ENCODE measurements at places on chromosomes 4 and X. TPM values are rescaled to one million over a fixed set of nuclear protein-coding genes. Genes with fewer than 3 reads are reported as not detected.

DNA sequence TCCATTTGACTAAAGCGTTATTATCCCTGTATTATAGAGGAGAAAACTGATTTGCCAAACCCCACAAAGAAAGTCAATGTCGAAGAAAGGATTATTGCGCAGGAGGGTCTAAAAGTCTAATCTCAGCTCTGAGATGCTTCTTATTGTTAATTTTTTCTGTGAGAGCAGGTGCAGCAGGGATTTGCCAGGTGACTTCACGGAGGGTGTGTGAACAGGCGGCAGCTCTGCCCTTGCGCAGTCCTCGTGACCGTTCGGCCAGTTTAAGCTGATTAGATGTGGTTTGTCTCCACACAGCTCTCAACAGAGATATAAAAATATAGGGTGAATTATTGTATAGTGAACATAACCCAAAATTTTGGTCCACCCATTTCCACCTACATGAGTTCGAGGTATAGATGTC lies 28.5 kb downstream of the TENM3 start:
- H3K36me3 ChIP-seq = no peaks in the 10 kb centered on the region
- H3K27ac ChIP-seq = no peak overlapping the region

GRCh38 chr4:138308356-138308755 lies 66.2 kb upstream of the SLC7A11 start:
- no peak overlapping the region for H3K27ac ChIP-seq
- no peaks in the 10 kb centered on the region for H3K36me3 ChIP-seq
- H3K4me1 ChIP-seq = no peaks in the 10 kb centered on the region
- no peak for DNase-seq
- no peaks in the 10 kb centered on the region for H3K27me3 ChIP-seq

DNA sequence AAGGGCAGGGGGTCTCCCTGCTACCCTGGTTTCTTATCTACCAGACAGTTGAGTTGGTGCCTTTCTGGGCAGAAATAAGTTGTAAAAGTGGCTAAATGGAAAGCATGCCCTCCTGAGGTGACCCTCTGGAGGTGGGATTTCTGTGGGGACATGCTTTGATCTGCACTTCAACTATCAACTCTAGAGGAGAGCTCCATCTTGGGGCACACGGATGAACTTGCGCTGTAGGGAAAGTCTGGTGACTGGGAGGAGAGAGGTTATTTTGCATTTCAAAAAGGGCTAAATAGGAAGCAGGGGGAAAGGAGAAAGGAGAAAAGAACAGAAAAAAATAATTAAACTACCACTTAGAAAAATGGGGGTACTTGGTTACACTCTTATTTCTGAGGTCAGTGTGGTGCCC lies 12.7 kb upstream of the RHOXF2B start:
- H3K36me3 ChIP-seq = no peaks in the 10 kb centered on the region
- H3K27ac ChIP-seq = no peak overlapping the region
- no peak for DNase-seq
- H3K4me3 ChIP-seq = no peak overlapping the region
- H3K4me1 ChIP-seq = no peaks in the 10 kb centered on the region

GRCh38 chrX:74405973-74406489 lies 15.3 kb upstream of the SLC16A2 start:
- H3K36me3 ChIP-seq = no peaks in the 10 kb centered on the region
- H3K27ac ChIP-seq = no peak overlapping the region
- no peak overlapping the region for H3K4me3 ChIP-seq

DNA sequence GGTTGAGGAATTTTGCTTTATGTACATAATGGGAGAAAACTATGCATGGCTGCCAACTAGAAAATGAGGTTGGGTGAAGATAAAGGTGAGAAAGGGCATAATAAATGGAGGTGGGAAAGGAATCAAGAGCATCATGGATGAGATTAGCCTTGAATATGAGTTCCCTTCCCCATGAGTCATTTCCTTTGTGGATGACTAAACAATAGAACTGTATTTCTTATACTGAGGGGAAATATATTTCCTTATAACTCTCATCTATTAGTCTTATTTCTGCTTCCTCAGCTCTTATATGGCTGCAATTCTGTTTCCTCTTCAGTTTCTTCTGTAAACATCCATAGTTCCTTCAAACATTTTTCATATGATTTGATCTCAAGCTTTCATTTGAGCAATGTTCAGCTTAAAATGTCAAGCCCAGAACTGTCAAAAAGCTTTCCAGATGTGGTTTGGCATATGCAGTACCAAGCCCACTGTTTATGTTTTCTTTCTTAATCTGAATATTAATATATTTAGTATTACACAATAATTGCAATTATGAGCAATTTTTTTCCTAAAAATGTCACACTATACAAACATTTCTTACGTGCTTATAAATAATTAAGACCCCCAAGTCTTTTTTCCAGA lies 100.7 kb upstream of the GRPR start:
- no peaks in the 10 kb centered on the region for H3K4me1 ChIP-seq
- no peaks in the 10 kb centered on the region for H3K27me3 ChIP-seq
- no peak overlapping the region for H3K27ac ChIP-seq
- no peak for DNase-seq
- H3K36me3 ChIP-seq = no peaks in the 10 kb centered on the region

GRCh38 chrX:110684653-110685052 lies 111.0 kb downstream of the CHRDL1 start:
- no peak overlapping the region for H3K27ac ChIP-seq
- no peaks in the 10 kb centered on the region for H3K4me1 ChIP-seq
- no peaks in the 10 kb centered on the region for H3K36me3 ChIP-seq

GRCh38 chrX:55008571-55009358 lies 8.6 kb downstream of the APEX2 start:
- no peaks in the 10 kb centered on the region for H3K27me3 ChIP-seq
- DNase-seq = no peak
- peaks cover 10% of the 10 kb centered on the region for H3K4me1 ChIP-seq
- no peak overlapping the region for H3K4me3 ChIP-seq
- no peak overlapping the region for H3K27ac ChIP-seq
- no peaks in the 10 kb centered on the region for H3K36me3 ChIP-seq

DNA sequence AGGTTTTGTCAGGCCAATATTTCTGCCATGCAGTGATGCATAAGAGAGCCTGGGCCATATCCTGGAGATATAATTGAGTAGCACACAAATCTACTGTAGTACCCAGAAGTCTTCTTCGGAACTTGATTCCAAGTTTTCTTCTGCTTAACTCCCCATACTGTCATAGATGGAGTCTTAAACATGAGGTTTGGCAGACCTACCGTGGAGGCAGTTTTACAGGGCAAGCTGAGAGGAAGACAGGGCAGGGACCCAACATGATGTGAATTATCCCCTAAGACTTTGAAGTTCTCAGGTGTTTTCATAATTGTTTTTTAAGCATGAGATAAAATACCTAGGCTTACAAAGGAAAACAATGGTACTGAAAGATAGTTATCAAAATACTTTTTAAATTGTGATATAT lies 18.2 kb downstream of the NHSL2 start:
- no peaks in the 10 kb centered on the region for H3K27me3 ChIP-seq
- no peak for DNase-seq
- no peaks in the 10 kb centered on the region for H3K4me1 ChIP-seq
- no peak overlapping the region for H3K4me3 ChIP-seq

DNA sequence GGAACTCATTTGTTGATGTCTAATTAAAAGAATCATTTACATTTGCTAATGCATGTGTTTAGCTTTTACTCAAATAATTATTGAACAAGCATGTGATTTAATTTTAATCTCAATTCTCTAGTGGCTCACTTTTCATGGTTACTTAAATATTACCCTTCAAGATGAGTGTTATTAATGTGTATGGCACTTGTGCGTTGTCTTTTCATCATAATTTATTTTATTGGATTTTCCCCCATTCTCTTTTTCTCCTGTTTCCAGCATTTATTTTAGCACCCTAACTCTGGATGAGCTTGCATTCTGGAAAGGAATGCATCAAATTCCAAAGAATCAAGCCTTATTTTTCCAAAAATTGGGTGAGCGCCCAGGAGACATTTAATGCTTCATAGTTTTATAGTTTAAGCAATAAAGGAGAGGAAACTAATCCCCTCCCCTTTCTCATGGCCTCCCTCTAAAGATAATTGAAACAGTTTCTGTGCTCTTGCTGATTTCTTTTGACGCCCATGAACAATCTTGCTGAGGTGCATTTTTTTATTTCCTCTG lies 191.1 kb upstream of the FAT4 start:
- no peak for DNase-seq
- H3K4me1 ChIP-seq = peaks cover 3% of the 10 kb centered on the region
- no peaks in the 10 kb centered on the region for H3K36me3 ChIP-seq
- H3K27me3 ChIP-seq = no peaks in the 10 kb centered on the region
- no peak overlapping the region for H3K4me3 ChIP-seq

DNA sequence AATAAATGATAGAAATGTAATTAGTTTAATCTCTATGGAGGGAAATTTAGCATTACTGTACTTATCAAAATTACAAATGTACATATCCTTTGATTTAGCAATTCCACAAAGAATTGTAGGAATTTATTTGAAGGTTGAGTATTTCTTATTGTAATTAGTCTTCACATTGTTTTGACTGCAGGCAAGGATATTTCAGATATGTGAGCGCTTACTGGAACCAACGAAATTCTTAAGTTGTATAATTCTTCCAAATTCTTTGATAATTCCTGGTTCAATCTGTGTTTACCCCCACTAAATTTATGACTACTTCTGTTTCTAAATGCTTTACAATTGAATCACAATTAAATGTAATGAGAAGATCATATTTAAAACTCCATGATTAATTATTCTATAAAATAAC lies 26.9 kb upstream of the WWC2 start:
- no peaks in the 10 kb centered on the region for H3K4me1 ChIP-seq
- DNase-seq = no peak
- no peak overlapping the region for H3K27ac ChIP-seq
- H3K27me3 ChIP-seq = no peaks in the 10 kb centered on the region
- no peak overlapping the region for H3K4me3 ChIP-seq

DNA sequence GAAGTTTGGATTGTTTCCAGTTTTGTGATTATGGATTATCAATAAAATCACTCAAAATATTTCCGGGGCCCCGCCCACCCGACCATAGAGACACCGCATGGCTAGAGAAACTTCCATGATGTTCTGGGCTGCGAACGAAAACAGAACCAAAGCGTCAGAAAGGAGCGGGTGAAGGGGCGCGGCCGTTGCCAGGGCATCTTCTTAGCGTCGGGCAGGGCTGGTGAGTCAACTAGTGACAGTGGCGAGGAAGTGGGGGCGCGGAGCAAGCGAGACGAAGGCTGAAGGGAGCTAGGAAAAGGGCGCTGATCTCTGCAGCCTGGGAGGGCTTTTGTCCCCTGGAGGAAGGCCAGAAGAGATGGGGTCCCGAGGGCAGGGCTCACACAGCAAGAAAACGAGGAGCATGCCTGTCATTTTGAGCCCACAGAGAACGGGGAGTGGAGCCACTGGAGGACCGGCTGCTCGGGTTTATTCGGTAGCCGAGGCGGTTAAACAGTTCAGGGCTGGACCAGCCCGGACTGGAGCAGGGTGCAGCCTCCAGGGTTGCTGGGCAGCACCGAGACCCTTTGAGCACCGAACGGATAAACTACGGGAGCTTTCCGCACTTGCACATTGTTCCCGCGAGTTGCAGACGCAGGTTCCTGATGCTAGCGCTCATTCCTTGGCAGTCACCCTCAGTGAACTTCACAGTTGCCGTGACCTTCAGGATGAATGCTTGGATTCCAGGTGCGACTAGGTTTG lies 298.1 kb upstream of the TRPC5 start:
- no peaks in the 10 kb centered on the region for H3K36me3 ChIP-seq
- H3K4me3 ChIP-seq = no peak overlapping the region
- no peaks in the 10 kb centered on the region for H3K4me1 ChIP-seq
- no peak for DNase-seq
- H3K27ac ChIP-seq = no peak overlapping the region

GRCh38 chrX:121191779-121192178 lies 144.4 kb downstream of the GLUD2 start:
- no peak overlapping the region for H3K27ac ChIP-seq
- no peaks in the 10 kb centered on the region for H3K27me3 ChIP-seq
- no peaks in the 10 kb centered on the region for H3K36me3 ChIP-seq
- H3K4me3 ChIP-seq = no peak overlapping the region
- H3K4me1 ChIP-seq = no peaks in the 10 kb centered on the region

DNA sequence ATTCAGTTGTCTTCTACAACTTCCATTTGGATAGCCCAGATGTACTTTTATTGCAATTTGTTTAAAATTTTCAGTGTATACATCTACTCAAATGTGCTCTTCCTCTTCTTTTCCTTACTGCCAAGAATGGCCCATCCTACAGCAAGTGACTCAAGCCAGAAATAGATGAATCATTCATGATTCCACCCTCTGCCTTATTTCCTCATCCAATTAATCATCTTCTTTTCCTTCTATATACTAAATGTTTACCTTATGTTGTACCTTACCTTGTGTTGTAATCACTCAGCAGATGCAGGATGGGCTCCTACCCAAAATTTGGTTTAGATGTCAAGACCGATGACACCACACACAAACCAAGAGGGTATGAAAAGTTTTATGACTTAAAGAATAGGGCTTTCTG lies 437.8 kb downstream of the GRXCR1 start:
- no peaks in the 10 kb centered on the region for H3K27me3 ChIP-seq
- no peak for DNase-seq
- no peak overlapping the region for H3K4me3 ChIP-seq
- H3K4me1 ChIP-seq = no peaks in the 10 kb centered on the region

DNA sequence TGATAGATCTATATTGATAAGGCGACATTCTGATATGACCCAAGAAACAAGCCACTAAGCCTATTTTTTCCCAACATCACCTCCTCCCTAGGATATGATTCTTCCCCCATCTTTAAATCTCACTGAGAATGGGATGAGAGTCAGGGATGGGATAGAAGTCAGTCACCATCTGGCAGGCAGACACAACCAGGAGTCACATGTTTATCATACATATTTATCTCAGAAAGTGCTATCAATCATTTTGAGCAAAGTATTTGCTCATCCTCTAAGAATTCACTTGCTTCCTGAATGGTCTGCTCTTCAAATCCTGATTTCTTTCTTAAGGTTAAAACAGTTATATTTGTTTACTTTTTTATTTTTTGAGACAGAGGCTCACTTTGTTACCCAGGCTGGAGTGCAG lies 20.3 kb downstream of the DNAAF6 start:
- H3K4me1 ChIP-seq = no peaks in the 10 kb centered on the region
- H3K36me3 ChIP-seq = no peaks in the 10 kb centered on the region
- no peak for DNase-seq
- no peaks in the 10 kb centered on the region for H3K27me3 ChIP-seq
- no peak overlapping the region for H3K4me3 ChIP-seq
- no peak overlapping the region for H3K27ac ChIP-seq

The MAGEA3 gene
- not detected for total RNA-seq

The STK32B gene
- total RNA-seq = 1.2 TPM

The MYL5 gene
- total RNA-seq = 10.0 TPM

The ADAM29 gene
- total RNA-seq = not detected
